ENCODE measurements at places on chromosomes 5 and 9. TPM values are rescaled to one million over a fixed set of nuclear protein-coding genes. Genes with fewer than 3 reads are reported as not detected.

The SPAAR gene
- total RNA-seq: not detected

The SH3TC2 gene
- total RNA-seq: not detected

DNA sequence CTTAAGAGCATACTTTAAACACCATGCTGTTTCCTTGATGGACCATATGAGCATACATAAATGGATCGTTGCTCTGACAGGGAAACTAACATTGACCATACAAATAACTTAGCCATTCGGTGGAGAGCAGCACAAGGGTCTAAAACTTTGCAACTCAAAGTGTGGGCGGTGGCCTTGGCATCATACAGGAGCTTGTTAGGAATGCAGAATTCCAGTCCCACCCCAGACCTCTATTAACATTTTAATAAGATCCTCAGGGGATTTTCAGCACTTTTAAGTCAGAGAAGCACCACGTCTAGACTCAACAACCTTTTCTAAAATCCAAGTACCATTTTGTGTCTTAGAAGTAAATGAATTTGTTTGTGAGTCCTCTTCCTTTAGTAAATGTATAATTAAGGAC, 260.9 kb downstream of the EBF1 start:
- DNase-seq: no peak

DNA sequence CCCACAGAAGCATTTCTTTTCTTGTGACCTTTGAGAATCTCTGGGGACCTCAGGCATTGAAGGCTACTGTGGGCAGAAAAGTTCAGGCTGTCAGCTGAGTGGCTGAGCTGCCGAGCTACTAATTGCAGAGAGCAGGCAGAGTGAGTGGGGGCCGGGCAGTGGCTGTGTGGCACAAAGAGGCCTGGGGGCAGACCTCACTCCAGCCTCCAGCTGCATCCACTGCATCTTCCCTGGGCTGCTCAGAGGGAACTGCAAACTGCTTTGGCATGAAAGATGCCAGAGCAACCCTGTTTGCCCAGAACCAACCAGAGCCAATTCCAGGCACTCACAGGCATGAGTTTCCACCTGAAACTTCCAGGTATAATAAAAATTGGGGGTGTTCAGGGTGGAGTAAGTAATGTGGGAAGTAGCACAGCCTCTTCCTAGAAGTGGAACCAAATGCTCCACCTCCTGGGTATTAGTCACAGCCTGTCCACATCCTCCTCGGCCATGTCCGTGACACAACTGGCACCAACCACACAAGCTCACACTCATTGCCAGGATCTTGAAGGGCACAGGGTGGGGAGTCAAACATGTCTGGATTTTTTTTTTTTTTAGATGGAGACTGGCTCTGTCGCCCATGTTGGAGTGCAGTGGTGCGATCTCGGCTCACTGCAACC, 548.9 kb downstream of the BNC2 start:
- no peak for DNase-seq

The LCN1 gene
- not detected for total RNA-seq

The PCSK1 gene
- total RNA-seq: not detected

The LEAP2 gene
- total RNA-seq: 4.5 TPM

The TCERG1 gene
- total RNA-seq: 79.9 TPM

The SPACA9 gene
- 4.1 TPM for total RNA-seq

- no peak for DNase-seq
These were observed 73.5 kb downstream of the ZNF622 start for GRCh38 chr5:16391858-16392649.

- DNase-seq: peak; percentile 56
These were observed 70.2 kb downstream of the SEMA4D start for GRCh38 chr9:89427621-89428221.

Data from activated naive CD8-positive, alpha-beta T cell treated with anti-CD3 and anti-CD28 coated beads, Interleukin-2, amount 10 ng/mL, durations not matched to agents 7 days and 5 days (primary cell).